ENCODE measurements at places on chromosomes 1 and 21. TPM values are rescaled to one million over a fixed set of nuclear protein-coding genes. Genes with fewer than 3 reads are reported as not detected.

The POU3F1 gene
- 0.43 TPM for total RNA-seq

DNA sequence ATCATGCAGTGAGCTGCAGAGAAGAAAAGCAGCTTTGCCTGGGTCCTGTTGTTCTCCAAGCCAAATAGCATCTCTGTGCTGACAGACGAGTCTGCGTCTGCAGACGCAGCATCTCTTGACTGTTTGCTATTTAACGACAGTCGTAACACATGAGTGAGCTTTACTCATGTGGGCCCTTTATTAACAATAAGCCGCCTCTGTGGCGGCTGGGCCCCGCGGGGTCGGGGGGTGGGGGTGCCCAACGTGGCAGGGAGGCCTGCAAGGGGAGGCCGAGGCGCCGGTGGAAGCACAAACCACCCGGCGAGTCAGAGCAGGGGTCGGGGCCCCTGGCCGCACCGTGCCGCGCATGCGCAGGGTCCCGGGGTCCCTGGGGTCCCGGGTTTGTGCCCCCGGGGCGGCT is 435.1 kb downstream of the KIF26B start:
- peaks cover 4% of the 10 kb centered on the region for H3K27me3 ChIP-seq
- H3K4me3 ChIP-seq, result no peak overlapping the region
- peaks cover 11% of the 10 kb centered on the region for H3K4me1 ChIP-seq
- H3K36me3 ChIP-seq, result no peaks in the 10 kb centered on the region
- H3K27ac ChIP-seq, result no peak overlapping the region
- DNase-seq, result no peak

DNA sequence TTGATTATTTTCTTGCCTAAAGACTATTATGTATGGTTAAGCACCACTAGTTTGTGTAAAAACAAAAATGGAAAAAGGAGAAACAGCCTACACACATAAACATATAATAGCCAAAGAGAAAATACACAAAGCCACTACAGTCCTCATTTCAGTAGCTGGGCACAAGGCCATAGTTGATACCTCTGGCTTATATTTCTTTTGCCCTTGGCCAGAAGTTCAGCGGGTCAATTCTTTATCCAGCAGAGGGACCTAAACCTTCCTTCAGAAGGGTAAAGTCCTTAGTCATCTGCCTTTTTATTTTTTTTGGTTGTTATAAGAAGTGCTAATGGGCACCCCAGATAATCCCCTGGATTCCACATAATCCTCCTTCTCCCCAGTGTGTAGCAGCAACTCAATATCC is 134.1 kb downstream of the PIGK start:
- no peaks in the 10 kb centered on the region for H3K36me3 ChIP-seq
- H3K27ac ChIP-seq, result no peak overlapping the region
- no peak for DNase-seq

- H3K4me1 ChIP-seq, result no peaks in the 10 kb centered on the region
- no peak overlapping the region for H3K4me3 ChIP-seq
- peaks cover 13% of the 10 kb centered on the region for H3K36me3 ChIP-seq
- DNase-seq, result no peak
- H3K27ac ChIP-seq, result no peak overlapping the region
Measured at GRCh38 chr21:46431448-46431847, 27.2 kb upstream of the DIP2A start.

Measured in progenitor cell of endocrine pancreas (in vitro differentiated cells).